ENCODE measurements at places on chromosomes 5 and 9.

- DNase-seq = no peak
Observed at GRCh38 chr5:139882961-139883539, 87.4 kb downstream of the PSD2 start.

- DNase-seq = no peak
Observed at GRCh38 chr9:133781828-133782135, 43.6 kb upstream of the SARDH start.

DNA sequence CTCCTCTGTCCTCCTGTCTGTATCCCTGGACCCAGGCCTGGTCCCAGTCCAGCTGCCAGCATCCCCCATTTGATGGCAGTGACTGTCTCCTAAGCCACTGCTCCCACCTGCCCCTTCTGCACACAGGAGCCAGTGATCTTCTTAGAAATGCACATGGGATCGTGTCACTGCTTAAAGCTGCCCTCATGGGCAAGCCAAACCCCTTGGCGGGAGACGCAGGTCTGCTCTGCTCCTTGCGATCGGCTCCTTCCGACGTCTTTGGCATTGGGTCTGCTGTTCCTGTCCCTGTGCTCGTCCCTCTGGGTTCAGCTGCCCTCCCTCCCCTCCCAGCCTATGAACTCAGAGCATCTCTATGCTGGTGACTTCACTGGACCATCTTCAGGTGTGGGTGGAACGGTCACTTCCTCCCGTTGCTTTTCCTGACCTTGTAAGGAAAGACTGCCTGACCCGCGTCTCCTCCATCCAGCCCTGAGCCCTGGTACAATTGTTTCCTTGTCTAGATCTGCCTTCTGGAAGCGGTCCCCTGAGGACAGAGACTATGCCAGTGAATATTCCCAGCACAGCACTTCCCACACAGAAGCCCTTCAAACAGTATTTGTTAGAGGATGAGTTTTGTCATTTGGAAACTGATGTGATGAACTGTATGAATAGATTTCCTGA is 116.5 kb downstream of the ZNF354C start:
- no peak for DNase-seq

- DNase-seq = no peak
Observed at GRCh38 chr5:133723126-133723525, 110.8 kb upstream of the FSTL4 start.

DNA sequence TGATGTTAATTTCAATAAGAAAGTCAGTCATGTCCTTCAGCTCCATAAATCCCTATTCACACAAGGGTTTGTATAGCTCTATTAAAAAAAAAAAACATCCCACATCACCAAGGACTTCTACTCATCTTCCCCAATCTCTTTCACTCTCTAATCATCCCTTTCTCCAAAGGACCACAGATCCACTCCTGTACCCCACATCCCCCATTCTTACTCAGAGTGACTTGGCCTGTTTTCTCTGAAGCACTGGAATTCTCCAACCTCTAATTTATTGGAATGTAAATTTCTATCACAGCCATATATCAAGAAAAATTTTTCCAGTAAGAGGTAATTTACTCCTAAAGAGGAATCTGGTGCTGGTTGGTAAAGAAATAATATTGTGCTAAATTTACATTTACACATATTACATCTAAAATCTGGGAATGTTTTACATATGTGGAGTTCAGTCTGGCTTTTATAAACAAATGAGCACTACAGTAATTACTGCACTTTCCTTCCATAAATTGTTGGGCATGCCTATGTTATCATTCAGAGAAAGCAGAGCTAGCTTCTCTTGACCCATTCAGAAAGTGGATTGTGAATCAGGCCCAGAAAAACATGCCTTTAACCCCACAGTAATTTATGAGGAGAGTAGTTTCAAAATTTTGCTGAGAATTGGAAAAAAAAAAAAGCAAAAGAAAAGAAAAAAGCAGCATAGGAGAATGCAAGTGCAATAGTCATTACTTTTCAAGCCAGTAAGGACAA is 399.5 kb upstream of the TNC start:
- peak; percentile 53 for DNase-seq

- no peak for DNase-seq
Observed at GRCh38 chr5:31707329-31707728, 68.4 kb downstream of the PDZD2 start.

- DNase-seq = peak; percentile 14
Observed at GRCh38 chr5:69414885-69415583, at the start of gene MARVELD2. MARVELD2 (plus strand) TSS chr5:69415116; CDS start chr5:69419386, 4,270 bp downstream.

- no peak for DNase-seq
Observed at GRCh38 chr5:42791151-42791550, 20.5 kb downstream of the SELENOP start.

DNA sequence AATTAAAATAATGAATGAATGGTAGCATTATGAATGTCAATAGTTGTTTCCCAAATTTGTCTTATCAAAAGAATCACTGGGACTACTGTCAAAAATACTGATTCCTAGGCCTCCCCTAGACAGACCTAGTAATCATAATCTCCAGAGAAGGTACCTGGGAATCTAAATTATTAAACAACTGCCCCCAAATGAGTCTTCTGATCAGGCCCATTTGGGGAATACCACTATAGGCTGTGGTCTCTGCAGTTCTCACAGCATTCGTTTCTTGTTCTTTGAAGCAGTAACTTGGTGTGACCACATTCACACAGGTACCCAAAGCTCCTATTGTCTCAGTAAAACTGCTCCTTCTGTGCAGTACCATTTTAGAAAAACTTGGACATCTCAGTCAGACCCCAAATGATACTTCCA is 230.9 kb downstream of the PIK3R1 start:
- DNase-seq = no peak

GRCh38 chr9:108755979-108756378 is 99.8 kb downstream of the ACTL7B start:
- no peak for DNase-seq

GRCh38 chr5:151222790-151223446 is 974 bp downstream of the CCDC69 start:
- no peak for DNase-seq

GRCh38 chr5:39001683-39002082 is 72.5 kb downstream of the RICTOR start:
- no peak for DNase-seq

- peak; percentile 67 for DNase-seq
Observed at GRCh38 chr9:6414247-6414641, 1.2 kb downstream of the UHRF2 start.

- peak; percentile 95 for DNase-seq
Observed at GRCh38 chr9:72428329-72428728, 63.3 kb upstream of the ZFAND5 start.

DNA sequence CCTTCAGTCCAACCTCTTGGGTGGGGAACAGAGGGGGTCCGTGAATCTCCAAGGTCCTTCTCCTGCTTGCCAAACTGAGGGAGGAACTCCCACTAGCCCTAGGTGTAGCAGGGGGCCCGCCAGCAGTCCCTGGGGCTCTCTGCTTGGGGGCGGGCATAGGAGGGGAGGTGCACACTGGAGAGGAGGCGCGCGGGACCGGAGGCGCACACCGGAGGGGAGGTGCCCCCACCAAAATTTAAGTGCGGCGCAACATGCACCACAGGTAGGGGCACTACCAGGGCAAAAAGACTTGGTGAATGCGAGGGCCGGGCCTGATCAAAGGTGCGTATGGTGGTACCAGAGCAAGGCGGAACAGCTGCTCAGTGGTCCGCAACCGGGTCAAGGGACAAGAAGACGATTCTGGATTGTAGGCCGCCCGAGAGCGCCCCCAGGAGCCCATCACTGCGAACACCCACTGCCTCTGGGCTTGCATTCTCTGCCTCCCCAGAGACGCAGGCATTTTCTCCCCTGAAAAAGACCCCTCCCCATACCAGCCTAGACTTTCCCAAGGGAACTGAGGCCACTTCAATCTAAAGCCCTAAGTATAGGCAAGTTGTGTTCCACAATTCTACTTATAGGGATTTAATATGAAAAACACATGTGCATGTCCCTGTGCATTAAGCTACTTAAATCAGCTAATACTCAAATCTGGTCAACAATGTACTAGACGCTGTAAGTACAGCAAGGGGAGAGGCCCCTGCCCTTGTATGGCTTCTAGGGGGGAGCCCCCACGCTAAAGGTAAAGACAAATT is 50.6 kb downstream of the TGFBI start:
- no peak for DNase-seq

GRCh38 chr5:9269014-9269413 is 276.9 kb downstream of the SEMA5A start:
- DNase-seq = peak; percentile 26

Data from astrocyte (in vitro differentiated cells and primary cell).